ENCODE measurements at places on chromosomes 12 and 14.

DNA sequence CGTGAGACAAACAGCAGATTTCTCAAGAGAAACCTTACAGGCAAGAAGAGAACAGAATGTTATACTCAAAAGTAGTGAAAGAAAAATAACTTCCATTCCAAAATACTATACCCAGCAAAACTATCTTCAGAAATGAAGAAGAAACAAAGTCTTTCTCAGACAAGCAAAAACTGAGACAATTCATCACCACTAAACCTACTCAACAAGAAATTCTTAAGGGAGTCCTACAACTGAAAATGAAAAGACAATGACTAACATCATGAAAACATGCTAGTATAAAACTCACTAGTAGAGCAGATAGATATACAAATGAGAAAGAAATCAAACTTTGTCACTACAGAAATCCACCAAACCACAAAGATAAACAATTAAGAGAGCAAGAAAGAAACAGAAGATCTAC lies 106.5 kb downstream of the CEP83 start:
- DNase-seq = no peak

DNA sequence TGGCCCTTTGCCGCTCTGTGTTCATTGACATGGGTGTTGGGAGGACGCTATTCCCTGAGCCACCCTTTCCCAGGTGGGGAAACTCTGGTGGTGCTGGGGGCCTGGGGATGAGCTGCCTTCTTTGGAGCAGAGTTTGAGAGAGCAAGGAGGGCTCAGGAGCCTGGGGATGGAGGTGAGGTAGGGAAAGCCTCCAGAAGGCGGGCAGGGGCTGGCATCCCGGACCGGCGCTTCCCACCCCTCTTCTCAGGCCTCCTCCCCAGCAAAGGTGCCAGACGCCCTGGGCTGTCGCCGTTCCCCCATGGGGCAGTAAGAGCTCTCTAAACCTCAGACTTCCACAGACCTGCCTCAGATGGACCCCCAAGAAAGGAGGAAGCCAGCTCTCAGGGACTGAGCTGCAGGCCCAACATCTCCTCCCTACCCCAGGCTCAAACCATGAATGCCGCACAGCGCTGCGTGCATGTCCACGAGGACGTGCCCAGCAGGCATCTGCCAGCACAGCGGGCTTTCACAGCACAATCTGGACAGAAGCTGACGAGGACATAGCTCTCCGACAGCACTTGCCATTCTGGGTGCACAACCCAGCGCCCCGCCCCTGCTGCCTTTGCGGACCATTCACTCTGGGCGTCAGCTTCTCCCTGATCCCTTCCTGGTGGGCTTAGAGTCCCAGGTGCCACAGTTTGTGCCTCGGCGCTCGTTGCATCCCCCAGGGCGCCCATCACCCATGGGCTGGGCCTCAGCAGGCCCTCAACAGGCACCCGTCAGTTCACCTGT lies 14.9 kb upstream of the TTC7B start:
- no peak for DNase-seq

DNA sequence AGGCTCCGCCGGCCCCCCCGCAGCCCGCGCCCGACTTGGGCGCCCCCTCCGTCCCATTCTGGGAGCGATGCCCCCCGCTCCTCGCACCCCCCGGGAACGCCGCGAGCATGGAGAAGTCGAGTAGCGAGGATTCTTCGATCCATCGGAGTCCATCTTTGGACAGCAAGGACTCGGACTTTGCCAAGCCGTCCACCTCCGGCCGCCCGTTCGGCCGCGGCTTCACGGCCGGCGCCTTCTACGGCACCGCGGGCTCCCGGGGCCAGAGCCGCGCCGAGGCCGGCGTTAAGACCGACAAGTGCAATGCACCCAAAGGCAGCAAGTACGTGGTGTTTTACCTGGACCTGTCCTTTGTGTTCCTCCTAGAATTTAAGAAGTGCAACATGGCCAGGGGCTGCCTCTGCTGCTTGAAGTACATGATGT lies 123.6 kb downstream of the TSPAN9 start:
- DNase-seq = no peak

DNA sequence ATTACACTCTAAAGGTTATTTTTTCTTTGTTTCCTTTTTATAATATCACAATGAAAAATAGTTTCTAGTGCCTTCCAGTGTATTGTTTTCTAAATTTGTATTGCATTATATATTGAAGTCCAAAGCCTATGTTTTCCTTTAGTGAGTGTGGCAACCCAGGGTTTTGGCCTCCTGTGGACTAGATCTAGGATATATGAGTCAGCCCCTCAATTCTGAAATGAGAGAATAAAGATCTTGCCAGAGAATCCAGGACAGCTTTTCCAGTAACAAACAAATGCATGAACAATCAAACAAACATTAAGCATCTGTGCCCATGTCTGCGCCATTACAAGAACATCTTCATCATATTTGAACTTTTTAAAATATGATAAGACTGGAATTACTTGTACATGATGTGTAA lies 70.7 kb upstream of the SSTR1 start:
- DNase-seq = no peak

DNA sequence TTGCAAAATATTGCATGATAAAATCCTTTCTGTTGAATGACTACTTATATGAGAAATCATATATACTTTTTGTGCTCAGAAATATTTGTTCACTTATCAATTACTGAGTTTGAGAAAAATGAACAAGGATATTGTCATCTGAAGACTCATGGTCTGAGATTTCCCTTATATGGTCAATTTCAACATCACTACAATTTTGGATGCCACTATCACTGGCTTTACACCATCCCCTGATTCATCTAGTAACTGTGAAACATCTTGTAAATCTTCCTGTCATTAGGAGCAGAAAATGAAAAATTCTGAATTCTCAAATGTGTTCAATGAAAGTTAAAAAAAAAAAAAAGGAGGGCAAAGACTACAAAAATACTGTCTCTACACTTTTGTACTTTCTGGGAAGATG lies 21.8 kb upstream of the GXYLT1 start:
- DNase-seq = no peak
